T-helper 1 cell (primary cell): ENCODE measurements at places on chromosomes 3 and 15.
A peak's percentile ranks its signal among the peaks of the same experiment; 100 is the strongest.

DNA sequence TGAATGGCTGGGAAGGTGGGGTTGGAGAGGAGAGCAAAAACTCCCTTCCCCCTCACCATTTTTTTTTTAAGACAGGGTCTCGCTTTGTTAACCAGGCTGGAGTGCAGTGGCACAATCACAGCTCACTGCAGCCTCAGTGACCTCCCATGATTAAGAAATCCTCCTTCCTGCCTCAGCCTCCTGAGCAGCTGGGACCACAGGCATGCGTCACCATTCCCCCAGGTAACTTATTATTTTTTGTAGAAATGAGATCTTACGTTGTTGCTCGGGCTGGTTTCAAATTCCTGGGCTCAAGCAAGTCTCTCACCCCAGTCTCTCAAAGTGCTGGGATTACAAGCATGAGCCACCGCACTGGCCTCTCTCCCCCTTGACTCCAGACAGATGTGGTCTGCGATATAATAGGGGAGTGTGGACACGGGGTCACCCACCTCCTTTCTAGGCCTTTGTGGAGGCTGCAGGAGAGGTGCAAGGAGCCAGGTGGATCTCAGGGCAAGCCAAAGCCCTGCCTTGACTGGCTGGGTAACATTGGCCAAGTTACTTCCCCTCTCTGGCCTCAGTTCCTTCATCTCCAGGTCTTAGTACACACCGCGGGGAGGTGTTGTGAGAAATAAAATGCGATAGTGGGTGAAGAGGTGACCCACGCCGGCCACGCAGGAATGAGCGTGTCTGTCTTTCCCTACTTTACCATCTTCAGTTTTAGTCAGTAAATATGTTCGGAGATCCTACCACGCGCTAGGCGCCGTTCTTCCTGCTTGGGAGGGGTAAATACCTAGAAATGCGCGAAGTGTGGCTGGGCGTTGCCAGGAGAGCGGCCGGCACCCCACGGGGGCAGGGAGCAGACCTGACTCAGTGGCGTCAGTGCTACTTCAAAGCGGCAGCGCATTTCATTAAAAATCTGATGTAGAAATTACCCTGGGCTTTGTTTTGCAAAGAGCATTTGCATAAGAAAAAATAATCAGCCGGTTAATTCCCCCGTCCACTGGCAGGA lies 20.2 kb upstream of the CORO2B start:
- no peak for DNase-seq

GRCh38 chr3:52237657-52238172 lies 1.2 kb downstream of the TWF2 start:
- DNase-seq: no peak

DNA sequence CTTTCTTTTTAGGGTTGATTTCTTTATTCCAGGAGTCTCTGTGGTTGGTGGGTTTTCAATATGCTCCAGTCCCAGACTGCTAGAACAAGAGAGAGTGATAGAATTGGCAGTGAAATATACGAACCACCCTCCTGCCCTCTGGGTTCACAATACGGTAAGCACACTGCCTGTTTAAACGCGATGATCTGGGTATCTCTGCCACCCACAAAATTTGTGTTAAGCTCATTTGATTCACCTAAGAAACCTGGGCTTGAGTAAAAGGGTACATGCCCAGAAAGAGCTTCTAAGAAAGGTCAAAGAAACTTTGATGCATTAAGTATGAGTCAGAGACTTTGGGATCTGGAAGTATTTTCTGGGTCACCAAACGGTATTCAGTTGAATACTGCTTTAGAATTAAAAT lies 29.8 kb downstream of the OXNAD1 start:
- DNase-seq: no peak

GRCh38 chr15:94070356-94071295 lies 160.7 kb upstream of the MCTP2 start:
- DNase-seq: no peak

DNA sequence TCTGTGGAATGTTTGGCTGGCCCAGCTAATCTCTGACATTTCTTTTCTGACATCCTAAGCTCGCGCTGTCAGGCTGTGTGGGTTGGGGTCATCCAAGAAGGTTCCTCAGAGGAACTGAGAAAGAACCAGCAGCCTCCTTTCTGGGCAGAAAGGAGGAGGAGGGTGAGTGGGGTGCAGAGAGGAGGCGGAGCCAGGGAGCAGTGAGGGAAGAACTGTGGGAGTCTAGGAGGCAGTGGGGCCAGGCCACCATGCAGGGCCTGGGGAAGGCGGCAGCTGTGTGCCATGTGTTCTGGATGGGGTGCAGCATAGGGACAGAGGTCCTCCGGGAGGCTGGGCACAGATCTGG lies 5.3 kb downstream of the SEMA7A start:
- DNase-seq: no peak

DNA sequence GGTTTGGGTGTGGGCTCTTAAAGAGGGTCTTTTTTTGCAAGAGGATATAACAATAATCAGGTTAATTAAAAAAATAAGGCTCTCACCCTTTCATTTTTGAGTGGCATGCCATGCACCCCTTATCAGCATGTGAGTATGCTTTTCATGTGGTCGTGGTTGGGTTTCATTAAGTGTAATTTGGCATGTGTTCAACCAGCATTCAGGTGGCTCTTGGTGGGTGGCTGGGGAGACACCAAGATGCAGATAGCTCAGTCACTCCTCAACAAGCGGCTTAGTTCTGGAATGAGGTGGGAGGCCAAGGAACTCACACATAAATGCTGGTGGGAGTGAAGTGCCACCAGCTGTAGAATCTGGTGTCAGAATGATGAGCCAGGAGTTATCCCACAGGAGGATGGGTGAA lies 66.8 kb downstream of the FLNB start:
- DNase-seq: no peak

DNA sequence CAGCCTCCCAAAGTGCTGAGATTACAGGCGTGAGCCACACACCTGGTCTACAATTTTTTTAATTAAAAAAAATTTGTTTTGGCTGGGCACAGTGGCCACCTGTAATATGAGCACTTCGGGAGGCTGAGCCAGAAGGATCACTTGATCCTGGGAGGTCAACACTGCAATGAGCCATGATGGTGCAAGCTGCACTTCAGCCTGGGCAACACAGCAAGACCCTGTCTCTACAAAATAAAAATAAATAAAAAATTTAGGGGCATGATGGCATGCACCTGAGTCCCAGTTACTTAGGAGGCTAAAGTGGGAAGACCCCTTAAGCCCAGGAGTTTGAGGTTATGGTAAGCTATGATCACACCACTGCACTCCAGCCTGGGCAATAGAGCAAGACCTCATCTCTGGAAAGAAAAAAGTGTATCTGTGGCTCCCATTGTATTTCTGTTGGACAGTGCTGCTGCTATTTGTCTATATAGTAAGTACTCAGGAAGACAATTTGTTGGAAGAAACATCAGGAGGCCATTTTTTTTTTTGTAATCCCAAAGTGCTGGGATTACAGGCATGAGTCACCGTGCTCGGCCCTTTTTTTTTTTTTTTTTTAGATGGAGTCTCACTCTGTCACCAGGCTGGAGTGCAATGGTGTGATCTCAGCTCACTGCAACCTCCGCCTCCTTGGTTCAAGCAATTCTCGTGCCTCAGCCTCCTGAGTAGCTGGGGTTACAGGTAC lies 27.5 kb upstream of the SH3BP5 start:
- no peak for DNase-seq

GRCh38 chr3:158774965-158775364 lies 26.9 kb upstream of the MFSD1 start:
- DNase-seq: no peak

- DNase-seq: no peak
Measured at GRCh38 chr3:193711166-193711485, 118.1 kb downstream of the OPA1 start.

DNA sequence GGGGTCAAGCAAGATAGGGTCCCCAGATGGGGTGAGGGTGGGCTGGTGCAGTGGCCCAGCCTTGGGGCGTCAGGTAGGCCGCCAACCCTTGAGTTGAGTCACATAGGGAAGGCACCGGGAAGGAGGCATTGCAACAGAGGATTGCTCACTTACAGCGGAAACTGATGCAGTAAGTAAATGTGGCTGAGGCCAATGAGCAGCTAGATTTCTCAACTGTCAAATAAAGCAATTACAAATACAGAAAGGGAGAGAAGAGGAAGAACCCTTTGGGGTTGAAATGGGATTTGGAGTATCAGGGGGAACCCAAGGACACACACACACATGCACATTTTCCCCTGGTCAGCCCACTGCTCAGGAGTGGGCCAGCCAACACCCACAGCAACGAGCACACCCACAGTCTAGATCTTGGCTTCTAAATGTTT lies 44.0 kb downstream of the CHSY1 start:
- no peak for DNase-seq

DNA sequence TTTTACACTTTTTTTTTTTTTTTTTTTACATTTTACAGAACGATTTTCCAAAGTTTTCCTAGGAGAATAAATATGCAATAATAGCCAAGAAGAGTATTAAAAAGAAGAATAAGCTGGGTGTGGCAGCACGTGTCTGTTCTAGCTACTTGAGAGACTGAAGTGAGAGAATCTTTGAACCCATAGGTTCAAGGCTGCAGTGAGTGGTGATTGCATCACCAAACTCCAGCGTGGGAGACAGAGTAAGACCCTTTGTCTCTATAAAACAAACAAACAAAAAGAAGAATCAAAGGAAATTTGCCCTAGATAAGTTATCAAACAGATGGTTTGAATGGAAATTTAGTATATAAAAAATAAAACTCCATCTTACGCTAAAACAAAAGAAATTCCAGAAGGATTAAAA lies 13.3 kb downstream of the XRN1 start:
- no peak for DNase-seq

GRCh38 chr15:77064539-77065308 lies 6.2 kb downstream of the TSPAN3 start:
- DNase-seq: no peak

DNA sequence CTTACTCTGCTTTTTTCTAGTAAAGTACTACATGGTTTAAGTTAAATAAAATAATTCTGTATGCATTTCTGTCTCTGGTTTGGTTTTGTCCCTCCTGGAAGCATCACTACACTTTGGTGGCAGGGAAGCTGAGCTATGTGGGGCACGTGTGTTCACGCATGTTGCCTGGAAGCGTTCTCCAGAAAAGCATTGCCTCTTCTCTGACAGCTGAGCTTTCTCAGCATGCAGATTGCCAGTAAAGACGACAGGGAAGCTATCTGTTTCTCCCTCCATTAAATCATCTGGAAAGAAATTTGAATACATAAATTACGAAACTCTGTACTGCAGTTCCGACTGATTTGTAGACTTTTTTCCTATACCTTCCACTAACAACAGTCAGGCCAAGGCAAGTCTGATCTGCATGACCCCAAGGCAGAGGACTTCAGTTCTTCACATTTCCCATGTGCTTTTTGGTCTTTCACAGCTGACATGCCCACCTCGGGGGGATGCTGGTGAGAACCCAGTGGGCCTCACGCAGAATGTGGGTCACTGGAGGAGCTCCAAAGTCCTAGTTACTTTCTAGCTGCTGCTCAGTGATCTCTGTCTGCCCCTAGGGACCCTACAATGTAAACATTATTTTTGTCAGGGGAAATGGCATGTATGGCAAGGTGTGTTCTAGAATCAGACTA lies 43.0 kb downstream of the PGPEP1L start:
- DNase-seq: no peak

DNA sequence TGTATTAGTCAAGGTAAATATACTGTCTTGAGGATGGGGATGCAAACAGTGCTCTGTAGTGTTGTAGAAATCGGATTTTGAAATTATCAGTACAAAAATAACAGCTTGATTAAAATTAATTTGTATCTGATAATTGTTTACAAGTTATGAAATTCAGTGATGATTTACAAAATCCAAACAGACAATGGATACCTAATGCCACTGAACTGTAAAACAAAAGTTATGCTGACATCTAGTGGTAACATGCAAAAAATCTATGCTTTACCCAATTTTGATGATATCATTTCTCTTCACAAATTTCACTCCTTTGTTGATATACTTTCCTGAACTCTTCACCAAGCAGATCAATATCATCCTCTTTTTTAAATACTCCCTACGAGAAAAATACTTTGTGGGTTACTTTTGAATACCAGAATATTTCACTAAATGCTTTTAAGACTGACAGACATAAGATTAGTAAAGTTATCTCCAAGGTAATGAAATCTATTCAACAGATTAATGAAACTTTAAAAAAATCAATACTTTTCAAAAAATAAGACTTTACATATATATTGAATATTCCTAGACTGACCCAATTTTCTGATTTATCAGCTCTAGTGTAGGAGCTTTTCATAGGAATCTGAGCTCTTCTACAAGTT lies 36.0 kb downstream of the MNS1 start:
- no peak for DNase-seq

DNA sequence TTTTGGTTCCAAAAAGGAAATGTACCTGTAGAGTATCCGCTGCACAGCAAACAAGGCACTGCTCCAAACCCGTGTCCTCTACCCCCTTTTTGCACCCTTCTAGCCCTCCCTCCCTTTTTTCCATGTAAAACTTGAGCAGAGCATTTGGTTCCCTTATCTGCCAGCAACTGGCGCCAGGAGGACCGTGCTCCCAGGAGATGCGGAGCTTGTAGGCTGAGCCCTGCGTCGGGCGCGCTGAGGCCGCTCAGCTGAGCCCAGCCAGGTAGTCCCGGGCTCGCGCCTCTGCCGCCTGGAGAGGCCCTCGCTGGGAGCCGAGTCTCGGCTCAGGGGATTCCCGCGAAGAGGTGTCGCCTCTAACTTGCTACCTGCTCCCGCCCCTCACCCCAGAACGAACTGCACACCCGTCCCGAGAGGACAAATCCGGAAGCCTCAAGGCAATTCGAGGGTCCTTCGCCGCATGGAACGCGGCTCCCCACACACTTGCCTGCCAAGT lies 575 bp downstream of the TRPM7 start:
- DNase-seq: peak; percentile 77

- DNase-seq: no peak
Measured at GRCh38 chr3:72092778-72093177, 307.8 kb upstream of the PROK2 start.

- no peak for DNase-seq
Measured at GRCh38 chr15:78726870-78727551, 84.3 kb downstream of the ADAMTS7 start.

GRCh38 chr15:52943746-52944145 lies 153.6 kb upstream of the ONECUT1 start:
- no peak for DNase-seq

DNA sequence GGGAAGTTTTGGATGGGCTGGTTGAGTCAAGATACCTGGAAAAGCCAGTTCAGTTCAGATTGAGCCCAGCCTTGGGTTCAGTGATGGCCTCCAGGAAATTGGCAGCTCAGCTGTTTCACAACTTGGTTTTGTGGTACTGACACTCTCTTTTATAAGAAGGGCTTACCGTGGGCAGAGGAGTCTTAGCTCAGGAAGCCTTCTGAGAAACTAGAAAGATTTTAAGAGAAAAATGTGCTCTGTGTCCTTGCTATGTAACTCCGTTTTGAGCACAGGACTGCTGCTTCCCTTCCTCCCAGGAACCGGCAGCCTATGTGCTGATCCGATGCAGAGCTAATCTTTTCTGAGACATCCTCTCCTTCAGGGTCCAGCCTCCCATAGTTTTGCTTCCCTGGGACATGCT lies 46.6 kb upstream of the RASGRP1 start:
- no peak for DNase-seq

- no peak for DNase-seq
Measured at GRCh38 chr3:187340578-187340977, 27.6 kb upstream of the RTP4 start.

DNA sequence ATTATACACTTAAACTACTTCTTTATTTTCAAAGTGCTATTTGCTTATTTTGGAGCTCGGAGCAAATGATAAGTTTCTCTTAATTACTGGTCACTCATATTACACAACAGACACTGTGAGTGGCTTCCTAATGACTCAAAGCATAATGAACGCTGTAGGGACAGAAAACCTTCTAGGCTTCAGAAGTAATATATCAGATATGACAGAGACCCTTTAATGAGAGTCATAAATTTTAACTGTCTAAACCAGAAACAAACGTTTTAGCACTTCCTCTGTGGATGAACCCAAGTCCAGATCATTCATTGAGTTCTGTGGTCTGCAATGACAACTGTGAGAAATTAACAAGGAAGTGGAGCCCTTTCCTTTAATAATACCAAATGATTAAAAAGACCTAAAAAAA lies 66.6 kb downstream of the ARPP21 start:
- no peak for DNase-seq
